ENCODE measurements at places on chromosomes 12 and 14.

DNA sequence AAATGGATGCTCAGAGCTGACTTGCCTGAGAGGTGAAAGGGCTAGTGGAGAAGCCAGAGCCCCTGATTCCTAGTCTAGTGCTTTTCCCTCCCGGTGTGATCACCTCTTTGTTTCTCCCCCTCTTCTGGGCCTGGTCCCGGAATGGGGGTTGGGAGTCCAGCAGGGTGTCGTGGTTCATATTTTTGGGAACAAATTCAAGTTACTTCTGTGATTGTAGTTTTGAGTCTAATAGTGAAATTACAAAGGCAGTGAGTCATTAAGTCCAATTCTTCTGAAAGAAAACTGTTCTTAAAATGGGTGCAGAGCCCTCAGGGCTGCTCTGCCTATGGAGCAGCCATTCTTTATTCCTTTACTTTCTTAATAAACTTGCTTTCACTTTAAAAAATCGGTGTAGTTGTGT, 7.6 kb downstream of the SUSD6 start:
- no peak for DNase-seq

DNA sequence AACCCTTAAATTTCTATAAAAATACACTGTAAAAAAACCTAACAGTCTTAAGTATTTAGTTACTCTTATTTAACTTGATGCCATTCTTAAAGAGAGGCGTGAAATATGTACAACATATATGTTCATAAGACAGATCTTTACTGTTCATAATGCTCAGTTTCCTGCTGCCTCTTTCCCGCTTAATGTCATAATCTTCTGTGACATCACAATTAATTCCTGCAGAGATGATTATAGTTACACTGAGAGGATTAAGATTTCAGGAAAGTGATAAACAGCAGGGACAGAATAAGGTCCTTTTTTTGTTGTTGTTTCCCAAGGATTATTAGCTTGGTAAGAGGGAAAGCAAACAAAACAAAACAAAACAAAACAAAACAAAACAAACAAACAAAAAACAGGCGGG, 801.4 kb downstream of the FLRT2 start:
- DNase-seq: no peak

- peak; percentile 85 for DNase-seq
These were observed 52.2 kb downstream of the ATF7IP start for GRCh38 chr12:14417715-14418114.

- no peak for DNase-seq
These were observed 75.8 kb upstream of the COCH start for GRCh38 chr14:30798516-30798915.

DNA sequence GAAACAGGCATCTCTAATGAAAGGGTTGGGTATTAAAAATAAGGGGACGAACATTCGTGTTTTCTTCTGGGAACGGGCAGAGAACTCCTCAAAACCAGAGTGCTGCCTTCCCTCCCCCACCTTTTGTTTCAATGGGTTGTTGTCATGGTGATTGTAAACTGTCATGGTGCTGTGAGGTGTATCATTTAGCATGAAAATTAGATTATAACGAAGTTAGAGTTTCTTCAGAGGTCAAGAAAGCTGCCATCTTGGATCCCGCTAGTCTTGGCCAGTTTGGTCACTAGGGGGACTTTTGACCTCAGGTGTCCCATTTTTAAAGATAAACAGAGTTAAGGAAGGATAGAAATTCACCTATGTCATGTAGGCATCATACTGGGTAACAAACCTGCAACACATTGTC, 123.0 kb downstream of the PDE3A start:
- no peak for DNase-seq

DNA sequence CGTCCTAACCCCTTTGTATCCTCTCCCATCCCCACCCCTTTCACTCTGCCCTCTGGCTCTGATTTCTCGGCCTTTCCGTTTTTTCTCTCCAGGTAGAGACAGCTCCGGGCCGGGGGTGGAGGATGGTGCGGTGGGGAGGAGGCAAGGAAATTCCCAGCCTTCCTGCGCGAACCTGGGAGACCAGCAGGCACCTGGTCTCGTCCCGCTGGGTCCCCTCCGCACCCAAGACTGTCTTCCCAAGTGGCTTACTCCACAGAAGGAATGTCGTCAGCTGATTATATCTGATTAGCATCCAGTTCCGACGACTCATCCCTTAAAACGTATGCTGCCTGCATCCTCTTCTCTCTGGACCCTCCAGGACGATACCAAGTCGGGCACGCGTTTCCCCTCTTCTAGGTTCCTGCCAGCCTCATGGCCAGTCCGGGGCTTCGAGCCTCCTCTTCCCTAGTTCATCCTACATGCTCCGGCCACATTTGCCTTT, 42.2 kb upstream of the CAPRIN2 start:
- DNase-seq: no peak

DNA sequence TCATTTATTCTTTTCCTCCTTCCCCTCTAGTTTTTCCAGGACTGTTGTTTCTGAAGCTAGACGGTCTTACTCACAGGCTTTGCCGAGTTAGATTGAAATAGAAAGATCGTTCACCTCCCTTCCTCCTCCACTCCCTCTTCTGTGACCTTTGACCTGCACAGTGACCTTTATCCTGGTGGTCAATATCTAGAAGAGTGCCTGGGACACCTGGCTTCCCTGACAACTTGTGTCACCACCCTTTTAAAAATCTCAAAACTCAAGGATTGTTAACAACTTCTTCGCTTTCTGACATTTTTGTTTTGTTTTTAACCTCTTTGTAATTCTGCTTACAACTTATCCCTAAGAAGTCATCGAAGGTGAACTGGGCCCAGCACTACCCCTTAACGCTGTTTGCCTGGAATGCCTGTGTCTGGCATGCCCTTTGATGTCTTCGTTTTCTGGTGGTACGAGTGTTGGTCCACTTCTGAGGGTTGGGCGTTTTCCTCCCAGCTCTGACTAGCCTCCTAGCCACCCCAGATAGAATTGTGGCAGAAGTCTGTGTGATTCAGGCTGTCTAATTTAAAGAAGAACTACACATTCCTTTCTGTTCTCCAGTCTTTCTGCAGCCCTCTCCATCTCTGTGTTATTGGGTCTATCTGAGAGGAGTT, 2.8 kb upstream of the KRT75 start:
- DNase-seq: no peak

GRCh38 chr12:57765003-57765697, 1.7 kb downstream of the CYP27B1 start:
- peak; percentile 31 for DNase-seq

DNA sequence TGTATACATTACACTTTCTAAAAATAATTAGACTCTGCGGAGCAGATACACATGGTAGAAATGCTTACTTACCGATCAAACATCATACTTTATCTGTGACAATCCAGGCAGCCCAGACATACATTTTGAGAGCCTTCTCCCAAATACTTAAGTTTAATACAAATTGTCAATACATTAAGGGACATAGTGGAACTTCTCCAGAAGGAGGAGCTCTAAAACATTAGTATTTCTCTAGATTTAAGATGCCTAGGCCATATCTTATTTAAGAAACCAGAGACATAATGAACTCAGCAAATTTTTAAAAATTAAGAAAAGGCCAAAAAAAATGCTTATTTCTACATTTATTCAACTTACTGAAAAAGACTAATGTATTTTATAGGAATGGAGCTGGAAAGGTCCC, 16.1 kb downstream of the ACSM4 start:
- DNase-seq: no peak

DNA sequence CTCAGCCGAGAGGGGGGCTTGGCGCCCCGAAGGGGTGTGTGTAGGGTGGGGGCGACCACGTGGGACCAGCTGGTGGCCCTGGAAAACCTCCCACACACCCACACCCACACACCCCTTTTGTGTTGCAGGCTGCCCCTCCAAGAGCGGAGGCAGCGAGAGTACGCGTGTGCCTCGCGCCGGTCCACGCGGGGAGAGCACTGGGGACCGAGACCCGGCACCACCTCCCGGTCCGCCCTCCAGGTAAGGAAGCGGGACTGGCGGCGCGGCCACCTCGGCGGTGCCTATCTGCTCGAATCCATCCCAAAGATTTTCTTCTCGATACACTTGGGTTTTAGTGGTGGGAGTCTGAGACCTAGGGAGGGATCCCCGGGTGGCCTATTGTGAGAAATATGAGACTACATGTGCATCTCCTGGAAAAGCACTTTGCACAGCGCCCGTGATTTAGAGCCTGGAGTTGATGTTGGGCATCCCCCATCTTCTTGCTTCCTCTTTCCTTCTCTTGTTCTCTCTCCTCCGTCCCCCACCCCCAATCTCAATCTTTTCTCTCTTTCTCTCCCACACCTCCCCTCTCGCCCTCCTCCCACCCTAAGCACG, 393 bp downstream of the SYT1 start:
- DNase-seq: no peak

DNA sequence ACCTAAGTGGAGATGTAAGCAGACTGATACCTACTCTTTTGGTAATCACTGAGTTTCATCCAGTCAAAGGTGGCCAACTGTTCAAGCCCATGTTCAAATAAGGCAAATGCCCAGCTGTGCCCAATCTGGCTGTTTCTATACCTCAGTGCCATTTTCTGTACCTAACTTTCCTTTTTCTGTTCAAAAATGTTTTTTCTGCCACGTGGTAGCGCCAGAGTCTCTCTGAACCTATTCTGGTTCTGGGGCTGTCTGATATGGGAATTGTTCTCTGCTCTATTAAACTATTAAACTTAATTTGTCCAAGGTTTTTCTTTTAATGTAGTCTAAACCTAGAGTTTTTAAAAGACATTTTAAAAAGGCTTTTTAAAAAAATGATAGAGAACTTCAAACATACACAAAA, 391.2 kb downstream of the NOVA1 start:
- no peak for DNase-seq

GRCh38 chr12:30251546-30251945, 444.1 kb downstream of the IPO8 start:
- DNase-seq: no peak

DNA sequence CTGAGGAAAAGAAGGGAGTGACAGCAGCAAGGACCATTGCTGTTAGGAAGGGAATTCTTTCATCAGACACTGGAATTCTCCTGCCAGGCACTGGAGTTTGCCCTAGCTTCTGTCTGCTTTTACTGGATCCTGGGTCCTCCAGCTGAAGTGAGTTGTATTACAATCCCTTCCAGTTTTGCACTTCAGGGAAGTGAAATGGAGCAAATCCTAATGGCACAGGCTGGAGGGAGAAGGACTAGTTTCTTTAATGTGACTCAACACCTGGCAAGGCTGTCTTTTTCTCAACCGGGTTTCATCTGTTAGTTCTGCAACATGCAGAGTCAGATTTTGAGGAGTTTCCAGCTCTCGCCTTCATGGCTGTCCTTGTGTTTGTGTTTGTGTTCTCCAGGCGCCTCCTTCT, 45.8 kb downstream of the ETV6 start:
- no peak for DNase-seq

GRCh38 chr12:10612984-10613348, 443 bp downstream of the MAGOHB start:
- no peak for DNase-seq

GRCh38 chr12:88570103-88570502, 10.2 kb downstream of the KITLG start:
- DNase-seq: no peak

DNA sequence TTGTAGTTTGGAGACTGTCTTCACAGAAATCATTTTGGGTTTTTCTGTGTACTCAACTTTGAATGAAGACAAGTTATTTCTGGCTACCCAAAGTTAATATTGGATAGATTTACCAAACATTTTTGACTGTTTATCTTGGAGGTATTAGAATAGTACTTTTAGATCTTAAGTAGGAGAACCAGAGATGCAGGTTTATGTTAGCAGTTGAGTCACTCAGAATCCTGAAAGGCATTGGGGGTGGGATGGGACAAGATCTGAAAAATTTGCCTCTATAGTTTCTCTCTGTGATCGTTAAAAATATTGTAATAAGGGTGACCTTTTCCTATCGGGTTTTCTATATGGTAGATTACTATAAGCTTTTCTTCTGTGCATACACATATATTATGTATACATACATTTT, 112.3 kb downstream of the TTC6 start:
- no peak for DNase-seq

- DNase-seq: no peak
These were observed 831.1 kb downstream of the LRFN5 start for GRCh38 chr14:42437809-42438208.

- DNase-seq: no peak
These were observed 159.8 kb downstream of the CACNA1C start for GRCh38 chr12:2212537-2212936.

DNA sequence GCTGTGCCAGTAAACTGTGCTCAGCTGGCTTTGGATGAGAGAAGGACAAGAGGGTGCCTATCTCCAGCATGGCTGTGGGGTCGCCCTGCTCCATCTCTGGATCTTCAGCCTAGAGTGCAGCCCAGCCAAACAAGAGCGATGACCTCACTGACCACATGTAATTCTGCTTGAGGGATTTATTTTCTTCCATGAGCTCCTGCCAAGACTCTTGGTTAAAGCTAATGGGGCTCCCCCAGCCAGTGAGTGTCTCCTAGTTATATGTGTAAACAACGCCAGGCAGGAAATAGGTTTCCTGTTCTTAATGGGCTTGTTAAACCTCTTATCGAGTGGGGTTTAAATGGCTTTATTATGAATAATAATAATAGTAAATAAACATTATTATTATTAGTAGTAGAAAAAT, 397.2 kb downstream of the NRXN3 start:
- DNase-seq: no peak

- no peak for DNase-seq
These were observed 1.1 kb upstream of the SDSL start for GRCh38 chr12:113420996-113421595.

DNA sequence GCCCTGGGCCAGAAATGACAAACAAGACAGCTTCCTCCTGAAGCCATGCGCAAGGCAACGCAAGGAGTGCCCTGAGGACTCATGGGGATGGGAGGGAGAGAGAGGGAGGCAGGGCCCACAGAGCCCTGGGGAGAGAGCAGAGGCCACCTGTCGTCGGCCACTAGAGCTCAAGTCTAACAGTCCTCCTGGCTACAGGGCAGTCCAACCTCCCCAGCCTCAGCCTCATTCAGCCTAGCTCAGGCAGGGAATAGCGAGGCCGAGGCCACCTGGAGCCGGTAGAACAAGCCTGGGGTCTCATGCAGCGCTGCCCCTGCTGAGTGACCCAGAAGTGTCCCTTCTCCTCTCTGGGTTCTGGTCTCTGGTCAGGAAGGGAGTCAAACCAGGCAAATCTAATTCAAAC, 69.5 kb downstream of the BCL11B start:
- DNase-seq: no peak

- DNase-seq: no peak
These were observed 260.0 kb upstream of the PLEKHG7 start for GRCh38 chr12:92442782-92443181.

GRCh38 chr12:115394496-115395220, 710.7 kb upstream of the TBX3 start:
- DNase-seq: no peak

DNA sequence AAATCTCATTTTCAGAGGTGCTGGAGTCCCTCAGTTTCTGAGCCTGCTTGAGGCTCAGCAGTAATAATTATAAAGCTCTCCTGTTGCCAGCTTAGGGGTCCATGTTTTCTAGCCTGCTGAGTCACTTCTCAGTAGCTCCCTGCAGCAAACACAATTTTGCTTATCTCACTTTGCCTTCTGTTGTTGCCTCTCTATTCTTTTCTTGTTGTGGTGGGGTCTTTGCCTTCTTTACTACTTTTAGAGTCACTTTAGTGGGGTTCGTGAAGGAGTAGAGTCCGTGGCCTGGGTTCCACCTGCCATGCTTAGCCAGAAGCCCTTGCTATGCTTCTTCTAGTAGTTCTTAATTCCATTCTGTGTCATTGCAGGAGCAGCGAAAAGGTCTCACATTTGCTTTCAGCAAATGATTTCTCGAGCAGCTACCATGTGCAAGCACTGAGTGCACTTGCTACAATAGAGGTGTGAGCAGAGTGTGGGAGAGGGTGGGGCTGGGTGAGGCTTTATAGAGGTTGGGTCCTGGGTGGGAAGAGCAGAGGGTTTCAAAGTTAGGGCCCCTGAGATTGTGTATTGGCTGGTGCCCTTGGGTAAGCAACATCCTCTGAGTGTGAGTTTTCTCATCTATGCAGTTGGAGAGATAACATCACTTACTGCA, 114.3 kb downstream of the ADCK1 start:
- DNase-seq: no peak
